Dorsolateral prefrontal cortex (tissue), 122 donors: ENCODE measurements at places on chromosomes 1 and 21.
A peak's percentile ranks its signal among the peaks of the same experiment; 100 is the strongest.

DNA sequence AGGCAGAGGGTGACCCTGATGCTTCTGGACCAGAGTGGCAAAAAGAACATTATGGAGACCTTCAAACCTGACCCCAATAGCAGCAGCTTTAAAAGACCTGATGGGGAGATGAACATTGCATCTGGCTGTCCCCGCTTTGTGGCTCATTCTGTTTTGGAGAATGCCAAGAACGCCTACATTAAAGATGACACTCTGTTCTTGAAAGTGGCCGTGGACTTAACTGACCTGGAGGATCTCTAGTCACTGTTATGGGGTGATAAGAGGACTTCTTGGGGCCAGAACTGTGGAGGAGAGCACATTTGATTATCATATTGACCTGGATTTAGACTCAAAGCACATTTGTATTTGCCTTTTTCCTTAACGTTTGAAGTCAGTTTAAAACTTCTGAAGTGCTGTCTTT, 45.8 kb downstream of the TRAF5 start:
- no peak for DNase-seq

DNA sequence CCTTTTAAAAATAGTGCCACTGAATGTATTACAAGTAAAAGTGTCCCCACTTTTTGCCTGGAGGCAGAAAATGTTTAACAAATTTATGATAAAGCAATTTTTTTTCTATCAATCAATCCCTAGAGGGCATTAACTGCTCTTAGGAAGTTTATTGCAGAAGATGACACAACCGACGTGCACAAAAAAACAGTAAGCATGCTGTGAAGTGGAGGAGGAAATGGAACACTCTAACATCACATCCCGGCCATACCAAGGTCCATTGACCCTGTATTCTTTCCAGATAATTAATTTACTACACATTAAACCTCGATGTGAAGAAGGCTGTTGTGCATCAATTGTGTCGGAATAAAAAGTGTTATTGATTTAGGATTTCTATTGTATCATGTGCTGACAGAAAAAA, 264.9 kb upstream of the NR5A2 start:
- no peak for DNase-seq

- no peak for DNase-seq
Observed at GRCh38 chr1:99777752-99778151, 11.3 kb upstream of the FRRS1 start.

GRCh38 chr1:71533950-71534349, 453.1 kb upstream of the ZRANB2 start:
- DNase-seq, result no peak

GRCh38 chr1:224407571-224408293, 26.9 kb downstream of the WDR26 start:
- no peak for DNase-seq

GRCh38 chr1:22105611-22106207, 37.2 kb downstream of the WNT4 start:
- DNase-seq, result no peak

DNA sequence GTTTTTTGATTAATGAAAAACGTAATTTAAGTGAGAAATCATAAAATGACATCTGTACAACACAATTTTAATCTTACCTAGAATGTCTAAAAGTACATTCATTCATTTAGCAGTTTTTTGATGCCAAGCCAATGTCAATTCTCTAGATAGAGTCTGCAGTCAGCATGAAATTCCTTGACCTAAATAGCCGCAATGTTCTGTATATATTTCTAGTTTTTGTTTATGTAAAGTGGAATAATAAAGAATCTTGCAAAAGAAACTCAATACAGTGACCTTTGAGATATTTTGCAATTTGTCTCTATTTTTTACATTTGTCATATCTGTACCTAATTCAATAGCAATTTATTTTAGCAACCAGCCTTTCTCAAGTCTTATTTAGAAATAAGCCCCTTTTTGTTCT, 176.0 kb downstream of the ATP6V1G3 start:
- DNase-seq, result no peak

DNA sequence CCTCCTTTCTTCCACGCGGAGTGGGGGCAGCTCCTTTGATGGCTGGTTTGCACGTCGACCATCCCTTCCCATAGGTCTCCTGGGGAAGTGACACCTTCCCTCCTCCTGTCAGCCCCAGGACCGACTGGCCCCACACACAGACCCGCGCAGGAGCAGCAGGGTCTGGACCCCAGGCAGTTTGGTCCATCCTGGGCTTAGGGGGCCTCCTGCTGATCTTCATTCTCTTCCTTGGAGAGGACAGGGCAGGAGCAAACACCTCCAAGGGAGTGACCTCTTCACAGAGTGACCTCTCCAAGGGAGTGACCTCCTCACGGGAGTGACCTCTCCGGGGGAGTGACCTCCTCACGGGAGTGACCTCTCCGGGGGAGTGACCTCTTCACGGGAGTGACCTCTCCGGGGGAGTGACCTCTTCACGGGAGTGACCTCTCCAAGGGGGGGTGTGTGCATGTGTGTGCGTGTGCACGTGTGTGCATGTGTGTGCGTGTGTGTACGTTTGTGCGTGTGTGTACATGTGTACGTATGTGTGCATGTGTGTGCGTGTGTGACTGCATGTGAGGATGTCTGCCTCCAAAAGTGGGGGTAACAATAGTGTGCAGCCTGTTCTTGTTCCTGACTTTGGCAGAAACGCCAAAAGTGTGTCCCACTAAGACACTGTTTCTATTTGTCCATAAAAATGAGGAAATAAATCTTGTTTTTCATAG, 29.8 kb downstream of the COL6A1 start:
- no peak for DNase-seq

- DNase-seq, result no peak
Observed at GRCh38 chr1:51295926-51296325, 34.4 kb downstream of the TTC39A start.

DNA sequence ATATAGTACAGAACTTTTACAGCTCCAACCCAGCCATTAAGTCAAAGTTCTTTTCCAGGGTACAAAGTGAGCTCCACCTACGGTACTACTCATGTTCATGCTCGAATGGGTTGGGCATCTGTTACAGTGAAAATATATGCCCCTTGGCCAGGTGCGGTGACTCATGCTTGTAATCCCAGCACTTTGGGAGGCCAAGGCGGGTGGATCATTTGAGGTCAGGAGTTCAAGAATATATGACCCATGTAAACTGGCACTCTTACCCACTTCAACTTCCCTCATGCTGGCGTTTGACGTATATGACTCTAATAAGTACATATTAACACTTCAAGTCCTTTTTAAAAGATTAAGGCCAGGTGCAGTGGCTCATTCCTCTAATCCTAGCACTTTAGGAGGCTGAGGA, 71.3 kb upstream of the PKN2 start:
- no peak for DNase-seq

GRCh38 chr1:150552128-150552910, 3.1 kb downstream of the ADAMTSL4 start:
- DNase-seq, result peak; percentile 62

DNA sequence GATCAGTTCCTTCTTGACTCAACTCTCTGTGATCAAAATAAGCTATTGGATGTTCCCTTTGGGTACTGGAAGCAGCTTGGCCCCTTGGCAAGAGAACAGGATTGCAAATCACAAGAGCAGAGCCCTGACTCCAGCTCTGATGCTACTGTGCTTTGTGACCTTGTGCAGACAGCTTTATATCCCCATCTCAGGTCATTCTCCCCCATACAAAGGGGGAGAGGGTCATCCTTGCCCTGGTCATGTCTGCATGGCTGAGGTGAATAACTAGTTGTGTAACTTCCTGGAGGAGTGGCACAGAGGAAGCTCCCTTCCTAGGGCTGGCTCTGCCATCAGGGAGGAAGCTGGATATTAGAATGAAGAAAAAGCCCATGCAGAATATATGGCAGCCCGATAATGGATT, 142.9 kb downstream of the DHRS3 start:
- no peak for DNase-seq

GRCh38 chr1:86500714-86501113, 32.0 kb downstream of the CLCA1 start:
- DNase-seq, result no peak

- peak; percentile 75 for DNase-seq
Observed at GRCh38 chr1:159161001-159161718, 10.3 kb upstream of the CADM3 start.

- DNase-seq, result no peak
Observed at GRCh38 chr1:51899022-51899421, 20.5 kb upstream of the NRDC start.

- no peak for DNase-seq
Observed at GRCh38 chr1:202596638-202597037, 113.6 kb downstream of the SYT2 start.

GRCh38 chr1:88983791-88984559, 8.5 kb downstream of the KYAT3 start:
- no peak for DNase-seq

- DNase-seq, result no peak
Observed at GRCh38 chr1:27562534-27563340, 41.2 kb downstream of the AHDC1 start.

DNA sequence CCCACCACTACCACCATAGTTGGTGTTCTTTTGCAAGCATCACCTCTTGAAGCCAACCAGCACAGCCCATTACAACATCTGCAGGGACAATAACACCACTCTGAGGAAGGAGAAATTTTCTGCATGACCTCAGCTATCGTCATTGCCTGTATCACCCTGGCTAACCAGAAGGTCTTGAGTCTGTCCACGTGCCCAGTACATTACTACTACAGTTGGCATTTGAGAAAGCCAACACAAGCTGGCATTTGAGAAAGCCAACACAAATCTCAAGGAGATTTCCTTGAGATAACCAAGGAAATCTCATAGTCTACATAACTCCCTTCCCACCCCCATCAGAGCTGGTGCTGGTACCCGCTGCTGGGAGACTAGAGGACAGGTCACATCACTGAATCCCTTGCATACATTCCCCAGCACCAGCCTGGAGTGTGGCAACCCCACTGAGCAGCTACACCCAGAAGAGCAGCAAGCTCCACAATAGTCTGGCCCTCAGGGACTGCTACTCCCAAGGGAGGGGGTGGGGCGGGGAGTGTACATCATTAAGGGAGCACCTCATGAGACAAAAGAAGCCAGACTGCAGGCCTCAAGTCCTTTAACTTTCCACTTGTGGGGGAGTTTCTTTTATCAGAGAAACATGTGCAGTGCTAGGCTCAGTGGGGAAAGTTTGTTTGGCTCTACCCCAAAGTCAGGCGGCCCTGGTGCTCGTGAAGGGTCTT, 46.0 kb upstream of the GUCA2A start:
- no peak for DNase-seq

DNA sequence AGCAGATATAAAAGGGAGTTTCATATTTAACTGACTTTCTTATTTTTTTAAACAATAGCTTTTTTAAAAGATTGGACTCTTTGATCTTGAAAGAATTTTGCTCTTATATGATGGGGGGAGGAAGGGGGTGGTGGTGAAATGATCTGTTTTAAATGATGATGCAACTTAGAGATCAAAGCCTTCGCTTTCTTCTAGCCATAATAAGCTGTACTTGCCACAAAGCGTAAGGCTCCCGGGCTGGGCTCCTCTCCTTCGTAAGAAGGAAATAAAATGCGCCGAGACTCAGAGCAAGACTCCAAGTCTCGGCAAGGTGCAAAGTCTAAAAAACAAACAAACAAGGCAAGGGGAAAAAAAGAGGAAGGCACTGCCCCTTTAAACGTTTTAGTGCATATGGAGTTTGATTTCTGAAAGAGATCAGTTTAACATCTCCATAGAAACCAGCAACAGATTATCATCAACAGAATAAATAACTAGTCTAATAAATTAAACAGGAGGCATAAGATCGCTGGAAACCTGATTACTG, 3.3 kb downstream of the CASZ1 start:
- DNase-seq, result no peak
